ENCODE measurements at places on chromosomes 13 and 19.

DNA sequence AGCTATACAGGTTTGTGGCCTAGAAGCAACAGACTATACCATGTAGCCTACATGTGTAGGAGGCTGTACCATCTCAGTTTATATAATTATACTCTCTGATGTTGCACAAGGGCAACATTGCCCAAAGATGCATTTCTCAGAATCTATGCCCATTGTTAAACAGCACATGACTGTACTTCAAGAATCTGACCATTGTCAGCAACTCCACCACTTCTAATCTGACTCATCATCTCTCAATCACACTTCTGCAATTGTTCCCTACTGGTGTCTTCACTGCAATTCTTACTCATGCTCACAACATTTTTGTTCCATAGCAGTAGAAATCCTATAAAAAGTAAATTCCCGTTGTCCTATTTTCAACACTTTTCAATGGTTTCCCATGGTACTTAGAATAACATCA, 63.9 kb upstream of the ATXN8OS start:
- DNase-seq = no peak

DNA sequence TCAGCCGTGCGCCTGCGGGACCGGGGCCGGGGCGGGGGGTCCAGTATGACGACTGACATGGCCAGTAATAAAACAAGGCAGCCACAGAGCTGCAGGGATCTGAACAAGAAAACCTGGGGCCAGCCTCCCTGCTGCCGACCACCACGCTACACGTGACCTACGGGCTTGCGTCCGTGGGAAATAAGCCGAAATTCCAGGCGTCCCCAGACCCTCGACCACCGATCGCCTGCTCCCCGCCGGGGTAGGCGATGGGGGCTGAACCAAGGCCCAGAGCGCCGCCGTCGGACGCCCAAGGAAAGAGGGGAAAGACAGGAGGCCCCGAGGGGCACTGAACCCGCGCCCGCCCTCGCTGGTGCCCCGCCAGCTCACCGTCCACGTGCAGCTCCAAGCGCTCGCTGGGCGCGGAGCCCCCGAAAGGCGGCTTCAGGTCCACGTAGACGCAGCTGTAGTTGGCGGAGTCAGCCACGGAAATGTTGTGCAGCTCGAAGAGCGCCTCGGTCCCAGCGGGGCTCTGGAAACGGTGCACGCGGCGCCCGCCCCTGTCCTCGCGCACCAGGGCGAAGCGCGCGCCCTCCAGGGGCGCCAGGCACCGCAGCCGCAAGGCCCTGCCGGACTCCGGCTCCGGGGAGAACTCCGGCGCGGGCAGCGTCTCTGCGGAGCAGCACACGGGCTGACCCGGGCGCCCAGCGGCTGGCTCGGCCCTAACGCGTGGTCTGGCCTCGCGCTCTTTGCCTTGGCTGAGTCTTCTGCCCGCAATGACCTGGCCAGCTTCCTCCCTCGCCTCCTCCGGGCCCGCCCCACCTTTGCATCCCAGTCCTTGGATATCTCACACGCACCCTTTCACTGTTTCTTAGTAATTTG, 3.1 kb downstream of the A1BG start:
- no peak for DNase-seq

- no peak for DNase-seq
Observed at GRCh38 chr13:77720988-77721387, 23.5 kb downstream of the SLAIN1 start.

DNA sequence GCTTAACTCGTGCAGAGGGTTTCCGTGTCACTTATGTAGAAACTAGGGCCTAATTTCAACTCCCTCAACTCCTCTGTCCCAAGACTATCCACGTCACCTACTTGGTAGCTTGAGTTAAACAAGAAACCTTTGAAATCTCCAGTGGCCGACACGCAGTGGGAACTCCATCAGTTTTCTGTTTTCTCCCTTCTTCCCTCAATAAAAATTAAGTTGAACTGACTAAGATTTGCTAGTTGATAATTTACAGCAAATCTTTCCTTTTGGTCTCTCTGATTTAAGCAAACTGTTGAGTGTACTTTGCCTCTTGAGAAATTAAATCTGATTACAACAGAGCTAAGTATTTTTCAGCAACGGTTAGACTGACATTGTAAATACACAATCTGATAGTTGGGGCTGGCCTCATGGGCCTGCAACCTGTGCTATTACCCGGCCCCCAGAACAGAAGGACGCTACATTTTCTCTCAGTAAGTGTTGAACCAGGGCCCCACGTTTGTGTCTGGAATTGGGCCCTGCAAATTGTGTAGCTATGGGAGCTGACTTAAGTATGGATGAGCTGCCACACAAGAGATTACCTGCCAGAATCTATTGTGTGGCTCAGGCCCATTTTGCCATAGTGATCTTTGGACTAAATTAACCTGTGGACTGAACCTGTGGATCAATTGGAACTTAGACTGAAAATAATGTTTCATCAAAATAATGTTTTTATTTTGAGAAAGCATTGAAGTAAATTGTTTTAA, 708 bp upstream of the ESD start:
- no peak for DNase-seq

DNA sequence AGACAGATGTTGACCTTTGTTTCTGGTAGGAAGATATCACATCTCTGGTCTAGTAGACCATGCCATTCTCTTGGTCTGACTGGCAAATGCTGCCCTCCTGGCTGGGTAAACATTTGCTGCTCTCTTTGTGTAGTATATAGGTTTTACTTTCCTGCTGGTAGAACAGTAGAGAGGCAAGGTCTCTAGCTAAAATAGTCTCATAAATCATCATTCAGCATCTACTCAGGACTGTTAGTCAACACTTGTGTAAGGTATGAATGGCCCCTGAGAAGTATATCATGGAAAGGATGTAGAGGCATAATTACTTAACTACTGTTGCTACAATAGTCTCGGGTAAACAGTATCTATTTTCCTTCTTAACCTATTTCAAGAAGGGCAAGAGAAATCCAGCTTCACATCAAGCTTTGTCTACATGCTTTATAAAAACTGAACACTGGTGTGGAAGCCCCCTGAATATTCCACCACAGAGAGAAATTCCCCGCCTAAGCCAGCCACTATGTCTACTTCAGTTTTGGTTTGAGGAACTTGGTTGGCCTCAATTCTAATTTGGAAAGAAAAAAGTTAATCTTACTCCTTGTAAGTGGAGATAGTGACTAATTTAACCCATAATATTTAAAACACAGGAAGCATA, 18.4 kb upstream of the MYCBP2 start:
- no peak for DNase-seq

DNA sequence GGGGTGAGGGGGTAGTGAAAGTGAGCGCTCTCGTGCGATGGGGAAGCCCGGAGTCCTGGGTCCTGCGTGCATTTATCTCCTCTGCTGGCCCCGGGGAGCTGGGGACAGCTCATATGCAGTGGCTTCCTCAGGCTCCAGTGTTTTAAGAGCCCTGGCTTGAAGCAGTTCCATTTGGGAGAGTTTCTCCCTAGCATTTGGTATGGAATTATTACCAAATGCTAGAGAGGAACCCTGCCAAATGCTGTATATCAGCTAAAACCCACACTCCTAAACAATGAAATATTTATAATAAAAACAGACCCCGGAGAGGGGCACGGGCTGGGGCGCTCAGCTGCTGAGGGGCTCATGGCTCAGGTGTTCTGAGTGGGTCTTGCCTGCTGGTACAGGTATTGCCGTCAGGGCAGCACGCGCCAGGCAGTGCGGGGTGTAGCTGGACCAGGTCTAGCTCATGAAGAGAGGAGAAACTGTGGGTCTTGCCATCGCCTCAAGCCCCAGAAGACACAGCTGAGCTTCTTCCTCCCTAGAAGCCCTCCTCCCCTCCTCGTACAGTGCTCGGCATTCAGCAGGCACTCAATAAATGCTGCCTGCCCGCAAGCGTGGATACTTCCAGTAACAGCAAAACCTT, 163.6 kb upstream of the ZNF536 start:
- DNase-seq = no peak

Measured in amniotic stem cell (primary cell).